ENCODE measurements at places on chromosomes 7 and 10.

GRCh38 chr7:157739650-157740049, 402.8 kb downstream of the DNAJB6 start:
- no peak for DNase-seq

DNA sequence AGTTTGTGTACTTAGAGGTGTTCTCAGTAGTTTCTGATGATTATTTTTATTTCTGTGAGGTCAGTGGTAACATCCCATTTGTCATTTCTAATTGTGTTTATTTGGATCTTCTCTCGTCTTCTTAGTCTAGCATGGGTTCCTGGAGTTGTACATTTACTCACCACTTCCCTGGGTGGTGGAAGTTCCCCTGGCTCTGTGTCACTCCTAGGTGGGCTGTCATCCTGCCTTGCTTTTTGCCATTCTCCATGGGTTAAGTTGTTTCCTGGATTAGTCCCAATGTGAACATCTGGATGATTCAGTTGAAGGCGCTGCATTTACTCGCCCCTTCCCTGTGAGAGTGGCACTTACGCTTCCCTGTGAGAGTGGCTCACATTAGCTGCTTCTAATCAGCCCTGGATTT, 48.2 kb downstream of the GSAP start:
- DNase-seq, result no peak

GRCh38 chr10:62099299-62099698, 169.3 kb downstream of the RTKN2 start:
- DNase-seq, result no peak

- DNase-seq, result no peak
Observed at GRCh38 chr7:93245525-93246432, 13.6 kb downstream of the VPS50 start.

GRCh38 chr10:126036515-126036914, 140.2 kb downstream of the FANK1 start:
- no peak for DNase-seq

DNA sequence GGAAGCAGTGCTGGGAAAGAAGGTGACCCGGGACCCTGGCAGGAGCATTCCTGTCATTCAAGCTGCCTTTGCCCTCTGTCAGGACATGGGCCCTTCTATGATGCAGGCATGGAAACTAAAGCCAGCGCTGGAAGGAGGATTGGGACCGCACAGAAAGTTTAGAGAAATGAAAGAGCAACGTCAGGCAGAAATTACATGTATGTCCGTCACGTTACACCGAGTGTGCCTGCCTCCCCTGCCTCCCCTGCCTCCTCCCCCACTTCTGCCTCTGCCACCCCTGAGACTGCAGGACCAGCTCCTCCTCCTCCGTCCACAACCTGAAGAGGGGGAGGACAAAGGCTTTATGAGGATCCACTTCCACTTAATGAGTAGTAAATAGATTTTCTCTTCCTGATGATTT, 13.9 kb upstream of the PWWP2B start:
- DNase-seq, result no peak

DNA sequence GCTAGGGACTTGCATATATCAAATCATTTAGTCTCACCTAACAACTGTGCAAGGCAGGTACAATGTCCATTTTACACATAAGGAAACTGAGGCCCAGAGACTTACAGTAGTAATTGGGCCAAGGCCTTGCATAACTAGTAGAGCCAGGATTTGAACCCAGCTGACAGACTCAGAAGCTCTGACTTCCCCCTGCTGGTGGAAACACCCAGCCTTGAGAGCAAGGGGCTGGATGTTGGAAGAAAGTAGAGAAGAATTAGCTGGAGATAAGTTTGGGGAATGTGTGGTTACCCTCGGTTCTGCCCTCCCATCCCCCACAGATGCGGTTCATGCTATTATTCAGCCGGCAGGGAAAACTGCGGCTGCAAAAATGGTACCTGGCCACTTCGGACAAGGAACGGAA, 2.0 kb downstream of the AP1S1 start:
- DNase-seq, result no peak

- no peak for DNase-seq
Observed at GRCh38 chr7:69599286-69599954, 1.1 kb downstream of the AUTS2 start.

DNA sequence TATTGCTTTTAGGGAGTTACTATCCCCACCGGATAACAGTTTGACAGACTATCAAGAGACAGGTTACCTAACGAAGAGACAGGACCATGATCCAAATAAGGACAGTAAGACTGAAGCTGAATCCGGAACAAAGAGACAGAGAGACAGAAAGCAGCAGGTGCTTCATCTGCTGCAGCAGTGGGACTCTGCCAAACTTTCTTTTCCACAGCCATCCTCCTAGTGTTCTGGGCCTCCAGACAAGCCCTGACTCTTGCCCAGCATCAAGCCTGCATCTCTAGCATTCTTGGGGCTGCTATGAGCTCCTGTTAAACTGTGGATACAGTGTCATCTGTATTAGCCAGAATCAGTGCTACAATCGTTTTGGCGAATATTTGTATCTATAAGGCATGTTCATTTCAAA, 761.7 kb downstream of the GRID1 start:
- DNase-seq, result no peak

GRCh38 chr7:111137296-111138192, 46.6 kb downstream of the LRRN3 start:
- peak; percentile 2 for DNase-seq

GRCh38 chr7:69799048-69799697, 200.9 kb downstream of the AUTS2 start:
- no peak for DNase-seq

GRCh38 chr10:59817773-59818172, 64.5 kb upstream of the MRLN start:
- no peak for DNase-seq

- no peak for DNase-seq
Observed at GRCh38 chr10:48974510-48975156, 35.0 kb upstream of the LRRC18 start.

DNA sequence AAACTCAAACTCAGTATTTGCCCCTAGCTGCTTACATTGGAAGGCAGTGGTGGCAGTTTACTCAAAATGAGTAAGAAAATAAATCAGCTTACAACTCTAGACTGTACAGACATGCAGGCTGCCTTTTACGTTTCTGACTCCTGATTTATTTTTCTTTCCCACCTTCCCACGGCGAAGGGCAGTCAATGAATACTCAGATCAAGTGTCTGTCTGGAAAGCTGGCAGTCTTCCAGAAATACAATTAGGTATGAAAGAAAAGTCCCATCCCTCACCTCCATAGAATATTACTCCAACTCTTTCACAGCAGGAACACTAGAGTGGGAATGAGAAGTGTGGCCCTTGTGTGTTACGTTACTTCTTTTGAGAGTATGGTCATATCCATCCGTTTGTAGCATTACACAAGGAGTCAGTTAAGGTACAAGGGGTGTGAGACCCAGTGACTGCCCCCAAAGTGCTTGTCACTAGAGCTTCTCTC, 1.3 kb upstream of the PAPSS2 start:
- DNase-seq, result no peak

DNA sequence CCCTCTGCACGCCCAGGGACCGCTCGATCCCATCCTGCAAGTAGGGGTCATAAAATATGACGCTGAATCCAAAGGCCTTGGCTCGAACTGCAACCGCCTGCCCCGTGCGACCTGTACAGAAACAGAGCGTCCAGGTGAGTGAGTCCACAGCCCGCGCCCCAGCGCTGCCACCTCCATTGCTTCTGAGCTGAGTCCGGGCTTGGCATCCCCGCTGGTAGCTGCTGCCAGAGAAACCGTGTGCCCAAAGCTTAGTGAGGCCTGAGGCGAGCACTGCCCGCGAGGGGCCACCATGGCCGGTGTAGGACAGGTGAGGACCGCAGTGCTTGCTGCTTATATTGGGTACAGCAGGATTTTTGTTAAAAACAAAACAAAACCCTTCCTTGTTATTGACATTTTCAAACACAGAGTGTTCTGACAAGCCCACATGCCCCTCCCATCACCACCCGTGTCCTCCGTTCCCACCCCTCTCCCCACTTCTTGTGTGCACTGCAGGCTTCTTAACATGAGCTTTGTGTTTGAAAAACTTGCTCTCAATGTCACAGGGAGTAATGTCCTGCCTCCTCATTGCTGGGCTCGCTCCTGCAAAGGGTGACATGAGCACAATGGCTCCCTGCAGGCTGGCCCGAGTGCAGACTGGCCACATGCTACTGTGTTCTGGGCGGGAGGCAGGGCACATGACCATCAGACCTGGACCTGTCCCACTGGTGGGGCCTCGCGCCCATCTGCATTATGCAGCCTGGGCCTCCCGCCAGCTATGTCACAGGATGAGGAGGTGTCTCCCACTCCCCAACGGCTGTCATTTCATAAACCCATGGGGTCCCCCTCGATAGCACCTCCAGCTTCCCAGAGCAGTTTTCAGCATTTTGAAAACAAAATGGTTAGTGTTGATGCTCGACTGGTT, 52.9 kb downstream of the ZRANB1 start:
- no peak for DNase-seq

- no peak for DNase-seq
Observed at GRCh38 chr7:7146837-7147236, 35.5 kb upstream of the C1GALT1 start.

DNA sequence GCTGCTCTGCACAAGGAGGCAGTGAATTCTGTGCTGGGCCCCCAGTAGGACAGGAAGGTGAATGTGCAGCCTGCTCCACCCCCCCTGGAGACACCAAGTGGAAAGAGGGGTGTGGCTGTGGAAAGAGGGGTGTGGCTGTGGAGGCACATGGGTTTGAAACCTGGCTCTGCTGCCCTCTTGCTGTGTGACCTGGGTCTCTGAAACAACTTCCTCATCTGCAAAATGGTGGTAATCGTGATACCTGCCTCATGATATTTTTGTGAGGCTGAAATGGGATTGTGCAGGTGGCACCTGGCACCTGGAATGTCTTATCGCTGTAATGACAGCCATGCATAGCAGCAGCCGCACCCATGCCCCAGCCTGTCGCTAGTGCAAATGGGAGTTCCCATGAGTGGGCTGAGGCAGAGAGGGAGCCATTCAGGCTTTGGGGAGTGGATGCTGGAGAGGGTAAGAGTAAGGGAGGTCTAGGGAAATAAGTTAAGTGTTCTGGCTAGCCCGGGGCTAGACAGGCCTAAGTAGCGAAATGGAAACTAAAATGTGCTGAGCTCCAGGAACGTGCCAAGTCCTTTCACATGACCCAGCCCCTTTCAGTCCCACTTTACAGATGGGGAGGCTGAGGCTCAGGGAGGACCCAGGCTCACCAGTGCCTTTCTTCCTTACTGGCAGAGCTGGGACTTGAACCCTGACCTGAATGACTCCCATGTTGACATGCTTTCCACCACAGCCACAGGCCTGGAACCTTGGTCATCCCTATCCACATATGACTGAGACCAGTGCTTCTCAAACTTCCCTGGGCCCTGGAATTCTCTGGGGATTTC, 35.0 kb downstream of the C10orf105 start:
- DNase-seq, result no peak

GRCh38 chr7:921581-922333, 32.7 kb downstream of the ADAP1 start:
- no peak for DNase-seq

GRCh38 chr7:50648076-50648475, 82.9 kb upstream of the DDC start:
- DNase-seq, result no peak

Data from effector memory CD8-positive, alpha-beta T cell (primary cell).